ENCODE measurements at places on chromosomes 5 and 9.

DNA sequence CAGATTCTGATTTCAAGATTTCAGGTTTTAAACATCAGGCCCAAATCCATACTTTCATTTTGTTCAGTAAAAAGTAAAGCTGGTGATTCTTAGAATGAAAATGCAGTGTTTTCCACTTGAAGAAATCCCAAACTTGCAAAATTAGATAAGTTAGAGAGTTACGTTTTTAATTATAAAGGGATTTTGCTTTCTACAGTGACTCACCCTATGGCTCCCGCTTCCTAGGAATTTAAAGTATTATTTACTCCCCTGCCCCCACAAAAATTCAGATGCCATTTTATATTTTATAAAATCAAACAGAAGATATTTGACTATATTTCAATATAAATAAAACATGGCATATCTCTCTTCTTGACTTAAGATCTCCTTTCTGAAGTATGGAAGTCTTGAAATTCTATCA lies 402.9 kb downstream of the ZSWIM6 start:
- no peak for DNase-seq

DNA sequence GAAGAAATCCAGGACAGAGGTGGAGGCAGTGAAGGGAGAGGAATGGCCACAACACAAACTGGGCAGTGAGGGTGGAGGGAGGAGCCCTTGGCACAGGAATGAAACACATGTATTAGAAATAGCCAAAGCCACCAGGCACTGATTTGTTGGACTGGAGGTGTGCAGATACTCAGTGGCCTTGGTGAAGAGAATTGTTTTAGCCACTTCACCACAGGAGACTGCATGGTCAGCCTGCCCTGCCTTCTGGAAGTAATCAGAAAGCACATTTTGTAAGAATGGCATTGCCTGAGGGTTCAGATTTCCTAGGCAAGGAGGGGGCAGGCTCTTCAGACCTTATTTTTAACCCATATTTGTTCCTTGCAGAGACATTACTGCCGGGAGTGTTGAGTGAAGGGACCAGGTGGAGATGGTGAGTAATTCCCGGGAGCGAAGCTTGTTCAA lies 2.2 kb downstream of the SGCD start:
- DNase-seq, result no peak

DNA sequence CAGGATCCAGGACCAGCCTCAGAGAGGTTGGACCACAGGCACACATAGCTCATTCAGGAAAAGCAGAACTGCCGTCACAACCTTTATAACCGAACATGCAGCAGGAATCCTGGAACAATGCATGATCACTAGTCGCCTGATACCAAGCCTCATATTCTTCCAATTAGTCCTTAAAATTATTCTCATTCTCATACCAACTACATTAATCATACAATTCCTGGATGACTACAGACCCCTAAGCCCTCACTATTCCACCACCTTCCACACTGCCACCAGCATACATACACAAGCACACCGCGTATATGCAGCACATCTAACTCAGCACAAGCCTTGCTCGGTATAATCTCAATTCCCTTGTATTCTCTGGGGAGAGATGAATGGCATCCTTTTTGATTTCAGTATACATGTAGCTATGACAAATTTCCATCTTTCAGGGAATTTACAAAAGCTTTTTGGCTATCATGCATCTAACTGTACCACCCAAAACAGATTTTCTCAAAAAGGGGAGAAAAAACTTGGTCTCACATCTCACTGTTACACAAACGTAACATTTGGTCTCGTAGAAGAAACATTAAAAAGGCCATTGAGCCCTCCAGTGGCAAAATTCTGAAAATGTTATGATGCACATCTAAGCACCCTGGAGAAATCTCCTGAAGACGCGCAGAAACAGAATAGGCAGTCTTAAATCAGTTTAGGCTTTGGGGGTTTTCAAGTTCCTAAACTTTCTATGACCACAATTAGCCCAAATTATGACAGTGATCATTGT lies 46.2 kb downstream of the MCTP1 start:
- DNase-seq, result no peak

GRCh38 chr9:131167146-131167692 lies 41.8 kb downstream of the NUP214 start:
- no peak for DNase-seq

DNA sequence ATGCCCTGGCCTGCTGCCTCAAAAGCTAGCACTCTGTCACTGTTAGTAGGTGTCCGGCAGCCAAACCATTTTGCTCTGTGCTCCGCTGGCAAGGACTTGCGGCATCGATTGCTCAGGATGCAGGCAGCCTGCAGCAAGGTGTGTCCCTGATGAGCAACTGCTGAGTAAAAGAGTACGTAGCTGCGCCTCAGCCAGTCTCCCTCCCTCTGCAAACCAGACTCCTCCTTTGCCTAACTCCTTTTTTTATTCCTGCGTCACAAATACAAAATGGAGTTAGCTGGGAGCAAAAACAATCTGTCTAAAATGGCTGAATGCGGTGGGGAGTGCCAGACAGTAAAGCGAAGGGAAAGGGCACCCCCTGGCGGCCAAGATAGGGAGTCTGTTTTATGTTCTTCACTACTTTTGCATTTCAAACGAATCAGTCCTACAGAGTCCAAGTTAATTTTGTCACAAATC lies 61.1 kb downstream of the DIAPH1 start:
- DNase-seq, result peak; percentile 16

- DNase-seq, result no peak
Measured at GRCh38 chr5:53048248-53048647, 59.1 kb downstream of the ITGA2 start.

- DNase-seq, result no peak
Measured at GRCh38 chr9:130185490-130186031, 13.4 kb downstream of the NCS1 start.

GRCh38 chr9:17216011-17216410 lies 81.2 kb downstream of the CNTLN start:
- no peak for DNase-seq

DNA sequence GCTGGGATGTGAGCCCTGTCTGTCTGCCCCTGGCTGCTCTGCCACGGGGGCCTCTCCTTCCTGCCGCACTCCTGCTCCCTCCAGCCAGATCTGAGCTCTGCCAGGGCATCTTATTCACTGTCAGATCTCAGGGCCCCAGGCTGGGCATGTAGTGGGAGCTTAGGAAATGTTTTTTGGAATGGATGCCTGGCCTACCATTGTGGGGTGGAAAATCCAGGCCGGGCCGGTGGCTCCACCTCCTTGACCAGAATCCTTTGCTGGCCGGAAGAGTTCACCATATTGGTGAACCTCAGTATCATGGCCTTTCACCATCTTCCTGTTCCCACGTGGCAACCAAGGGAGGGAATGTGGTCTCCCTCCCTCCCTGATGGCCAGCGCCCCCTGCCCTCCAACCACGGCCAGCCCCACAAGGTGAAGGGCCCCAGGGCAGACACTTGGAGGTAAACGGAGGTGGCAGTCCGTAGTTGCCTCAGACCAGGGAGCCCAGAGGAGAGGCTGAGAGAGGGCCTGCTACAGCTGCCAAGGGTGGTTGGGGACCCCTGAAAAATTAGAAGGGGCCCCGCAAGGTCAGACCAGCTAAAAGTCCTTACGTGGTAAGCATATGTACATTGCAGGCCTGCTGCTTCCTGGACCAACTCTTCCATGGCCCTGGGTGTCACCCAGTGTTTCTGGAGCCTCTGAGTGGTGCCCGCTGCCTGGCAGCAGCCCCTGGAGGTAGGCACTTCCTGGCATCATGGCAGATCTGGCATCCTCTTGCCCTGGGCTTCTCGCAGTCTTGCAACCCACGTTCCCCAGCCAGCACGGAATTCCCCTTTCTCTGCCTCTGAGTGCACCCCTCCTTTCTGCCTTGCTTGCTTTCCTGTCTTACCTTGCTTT lies 153.3 kb downstream of the RGS3 start:
- no peak for DNase-seq

DNA sequence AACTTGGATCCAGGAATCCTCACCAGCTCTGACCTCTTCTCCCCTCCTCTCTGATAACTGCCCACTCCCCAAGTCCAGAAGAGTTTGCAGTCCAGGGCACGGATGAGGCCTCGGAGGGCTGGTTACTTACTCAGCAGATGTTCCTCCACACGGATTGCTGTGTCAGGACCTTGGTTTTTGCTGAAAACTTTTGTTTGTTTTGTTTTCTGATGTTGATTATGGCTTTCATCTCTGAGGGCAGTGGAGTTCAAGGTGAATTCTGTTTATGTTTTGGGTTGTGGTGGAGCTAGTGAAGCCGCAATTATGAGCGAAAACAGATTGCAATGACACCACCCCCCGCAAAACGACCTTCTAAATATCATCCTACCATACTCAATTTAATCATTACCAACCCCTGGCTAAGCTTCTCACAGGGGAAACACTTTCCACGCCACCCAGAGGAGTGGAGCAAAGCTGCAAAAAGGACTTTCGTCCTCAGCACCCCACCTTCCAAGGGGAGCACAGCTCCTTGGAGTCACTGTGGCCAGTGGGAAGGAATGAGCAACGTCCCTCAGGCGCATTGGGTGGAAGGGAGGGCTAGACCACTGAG lies 92.7 kb upstream of the SAP30L start:
- DNase-seq, result no peak

DNA sequence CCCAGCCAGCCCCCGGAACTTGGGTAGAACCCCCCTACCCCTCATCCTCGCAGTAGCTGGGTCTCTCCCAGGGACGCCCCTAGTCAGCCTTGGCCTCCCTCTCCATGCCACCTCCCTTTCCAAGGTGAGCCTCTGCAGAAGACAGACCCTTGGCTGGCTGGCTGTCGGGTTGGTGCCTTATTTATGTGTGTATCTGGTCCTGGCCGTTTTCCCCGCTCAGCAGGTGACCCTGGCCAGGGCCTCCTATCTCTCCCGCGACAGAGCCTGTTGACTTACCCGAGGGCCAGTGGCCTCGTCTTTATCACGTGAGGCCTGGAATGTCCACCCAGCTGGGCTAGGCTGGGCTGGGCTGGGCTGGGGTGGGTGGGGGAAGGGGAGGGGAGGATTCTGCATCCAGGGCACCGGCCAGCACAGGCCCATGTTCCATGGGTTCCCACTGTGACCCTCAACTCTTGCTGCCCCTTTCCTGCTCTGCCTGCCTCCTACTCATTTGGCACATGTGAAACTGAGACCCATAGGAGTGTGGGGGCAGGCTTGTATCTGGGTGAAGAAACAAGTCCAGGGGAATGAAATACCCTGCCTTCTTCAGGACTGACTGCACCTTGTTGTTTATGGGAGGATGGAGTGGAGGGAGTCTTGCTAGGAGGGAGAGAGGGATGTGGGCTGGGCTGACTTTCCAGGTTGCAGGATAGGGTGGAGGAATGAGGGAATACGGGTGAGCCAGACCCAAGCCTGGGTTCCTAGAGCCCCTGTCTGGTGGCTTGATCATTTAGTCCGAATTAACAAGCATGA lies 3.1 kb downstream of the CXXC5 start:
- no peak for DNase-seq

DNA sequence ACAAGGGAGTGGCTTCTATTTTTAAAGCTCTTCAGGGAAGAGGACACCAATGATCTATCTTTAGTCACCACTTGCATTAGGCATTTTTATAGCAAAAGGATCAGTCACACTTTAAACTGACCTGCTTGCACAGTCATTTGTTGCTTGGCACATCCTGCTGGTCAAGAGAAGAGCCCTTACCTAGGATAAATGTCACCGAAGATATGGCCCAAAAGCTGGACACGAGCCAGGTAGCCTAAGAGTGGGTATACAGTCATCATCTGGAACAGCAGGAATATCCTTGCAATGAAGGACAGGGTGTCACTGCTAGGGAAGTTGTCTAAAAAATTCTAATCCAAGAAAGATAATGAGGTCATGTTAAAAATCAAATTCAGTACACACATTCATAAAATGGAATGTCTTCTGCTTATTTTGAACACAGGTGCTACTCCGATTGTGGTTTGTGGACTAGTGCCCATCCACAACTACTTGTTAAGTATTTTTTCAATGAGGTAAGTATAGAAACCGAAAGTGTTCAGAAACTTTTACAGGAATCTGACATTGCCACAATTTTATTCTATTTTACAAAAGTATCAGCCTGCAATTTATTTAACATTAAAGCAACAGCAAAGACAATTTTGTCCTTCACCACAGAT lies 78.4 kb downstream of the SLC38A9 start:
- peak; percentile 13 for DNase-seq

DNA sequence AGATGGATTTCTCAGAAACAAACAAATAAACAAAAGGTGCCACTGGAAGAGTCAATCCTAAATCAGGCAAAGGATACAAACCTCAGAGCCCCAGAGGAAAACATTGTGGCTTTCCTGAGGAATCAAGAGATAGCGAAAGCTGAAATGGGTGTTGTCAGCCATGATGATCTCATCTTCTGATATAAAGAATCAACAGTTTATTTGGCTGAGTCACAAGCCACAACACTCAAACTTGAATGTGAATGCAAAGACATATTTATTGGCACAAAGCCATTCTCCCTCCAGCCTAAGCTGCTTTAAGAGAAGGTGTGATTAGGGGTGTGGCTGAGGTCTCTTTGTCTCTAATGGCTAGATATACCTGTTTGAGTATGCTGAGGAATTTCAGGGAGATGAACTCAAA lies 73.3 kb upstream of the NREP start:
- DNase-seq, result no peak

DNA sequence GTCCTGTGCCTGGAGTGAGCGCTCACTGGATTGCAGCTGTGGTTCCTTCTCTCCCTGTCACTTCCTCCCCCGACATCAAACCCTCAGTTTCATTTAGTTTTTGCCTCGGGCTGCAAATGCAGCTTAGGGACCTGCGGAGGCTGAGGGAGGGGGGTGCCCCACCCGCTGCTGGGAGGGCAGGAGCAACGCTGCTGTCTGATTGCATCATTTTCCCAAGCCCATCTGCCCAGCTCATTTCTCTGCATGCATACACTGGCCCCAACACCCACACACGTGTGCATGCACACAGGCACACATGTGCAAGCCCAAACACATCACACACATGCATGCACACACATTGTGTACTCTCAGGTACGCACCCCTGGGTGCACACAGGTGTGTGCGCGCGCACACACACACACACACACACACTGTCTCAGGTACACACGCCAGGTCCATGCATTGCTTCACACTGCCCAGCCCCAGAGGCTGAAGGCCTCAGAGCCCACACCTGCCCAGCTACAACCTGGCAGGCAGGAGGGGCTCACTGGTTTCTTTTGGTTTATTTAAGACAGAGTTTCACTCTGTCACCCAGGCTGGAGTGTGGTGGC lies 3.4 kb downstream of the ASS1 start:
- no peak for DNase-seq

DNA sequence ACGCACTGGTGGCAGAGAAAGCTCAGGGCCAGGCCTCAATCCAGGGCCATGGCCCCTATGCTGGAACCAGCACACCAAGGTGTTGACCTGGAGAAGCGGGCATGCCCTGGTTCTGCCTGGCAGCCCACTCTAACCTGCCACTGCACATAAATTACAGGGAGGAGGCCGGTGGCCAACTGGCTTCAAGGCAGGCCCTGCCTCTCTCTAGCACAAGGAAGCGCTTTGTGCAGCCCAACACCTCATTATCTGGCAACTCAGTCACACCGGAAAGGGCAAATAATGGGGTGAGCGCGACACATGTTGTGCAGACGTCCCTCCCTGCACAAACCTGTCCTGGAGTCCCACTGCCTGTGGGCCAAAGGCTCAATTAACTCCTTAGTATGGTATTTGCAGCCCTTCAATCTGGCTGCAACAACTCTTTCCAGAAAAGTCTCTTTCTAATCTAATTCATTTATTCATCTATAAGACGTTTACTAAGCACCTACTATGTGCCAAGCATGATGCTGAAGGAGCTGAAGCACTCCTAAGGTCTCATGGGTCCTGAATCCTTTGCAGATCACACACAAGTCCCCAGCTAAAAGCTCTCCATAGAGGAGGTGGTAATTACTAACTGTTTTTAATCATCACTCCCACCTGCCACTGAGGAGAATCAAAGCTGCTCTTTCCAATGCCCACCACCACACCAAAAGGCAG lies 24.9 kb downstream of the SHB start:
- DNase-seq, result no peak

GRCh38 chr5:38968665-38969064 lies 105.5 kb downstream of the RICTOR start:
- DNase-seq, result no peak

Measured in DMS79 treated with DMSO at 0.1 percent for 48 hours (cell line).